ENCODE measurements at places on chromosomes 7 and 10.

DNA sequence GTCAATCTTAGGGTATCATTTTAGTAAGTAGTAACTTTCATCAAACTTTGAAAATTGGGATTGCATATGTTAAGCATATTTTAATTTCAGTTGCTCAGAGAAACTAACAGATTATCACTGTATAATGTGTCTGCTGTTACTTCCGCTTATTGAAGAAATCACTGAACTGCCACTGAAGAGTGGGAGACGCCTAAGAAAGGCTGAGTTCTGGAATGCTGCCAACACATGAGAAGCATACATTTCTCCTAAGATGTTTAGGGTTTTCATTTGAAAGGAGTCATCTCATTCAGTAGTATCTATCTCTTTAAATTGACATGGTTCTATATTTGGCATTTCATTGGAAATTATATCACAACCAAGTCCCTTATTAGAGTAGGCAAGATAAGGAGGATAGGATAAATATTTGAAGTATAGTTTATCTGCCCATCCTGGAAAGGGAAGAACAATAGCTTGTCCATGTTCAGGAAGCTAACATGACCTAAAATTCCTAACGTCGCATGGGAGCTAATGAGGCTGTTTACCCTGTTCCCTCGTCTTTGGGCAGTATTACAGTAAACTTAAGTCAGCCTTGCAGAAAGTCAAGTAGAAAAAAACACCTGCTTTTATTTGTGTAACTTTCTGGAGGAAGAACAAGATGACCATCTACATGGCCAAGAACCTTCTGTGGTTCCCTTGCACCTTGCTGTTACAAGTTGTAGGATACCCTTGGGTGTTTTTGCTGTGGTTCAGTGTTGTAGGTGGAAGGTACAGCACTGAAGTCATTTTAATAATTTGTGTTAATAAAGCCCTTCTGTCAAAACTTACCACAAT lies 67.3 kb downstream of the NHLRC2 start:
- DNase-seq, result no peak

GRCh38 chr10:103529539-103529938 lies 36.0 kb downstream of the NEURL1 start:
- DNase-seq, result no peak

GRCh38 chr7:105011831-105012502 lies 2.0 kb upstream of the KMT2E start:
- DNase-seq, result peak; percentile 55

DNA sequence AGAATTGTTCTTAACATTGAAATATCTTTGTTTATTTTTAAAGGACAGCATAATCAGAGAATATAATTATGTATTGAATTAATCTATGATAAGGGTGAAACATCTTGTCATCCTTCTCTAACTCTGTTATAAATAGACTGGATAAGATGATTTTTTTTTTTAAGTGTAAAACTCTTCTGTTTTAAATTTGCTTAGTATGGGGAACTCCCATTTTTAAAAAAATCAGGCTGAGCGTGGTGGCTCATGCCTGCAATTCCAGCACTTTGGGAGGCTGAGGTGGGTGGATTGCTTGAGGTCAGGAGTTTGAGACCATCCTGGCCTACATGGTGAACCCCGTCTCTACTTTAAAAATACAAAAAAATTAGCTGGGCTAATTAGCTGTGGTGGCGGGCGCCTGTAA lies 9.4 kb upstream of the HERC4 start:
- DNase-seq, result no peak

DNA sequence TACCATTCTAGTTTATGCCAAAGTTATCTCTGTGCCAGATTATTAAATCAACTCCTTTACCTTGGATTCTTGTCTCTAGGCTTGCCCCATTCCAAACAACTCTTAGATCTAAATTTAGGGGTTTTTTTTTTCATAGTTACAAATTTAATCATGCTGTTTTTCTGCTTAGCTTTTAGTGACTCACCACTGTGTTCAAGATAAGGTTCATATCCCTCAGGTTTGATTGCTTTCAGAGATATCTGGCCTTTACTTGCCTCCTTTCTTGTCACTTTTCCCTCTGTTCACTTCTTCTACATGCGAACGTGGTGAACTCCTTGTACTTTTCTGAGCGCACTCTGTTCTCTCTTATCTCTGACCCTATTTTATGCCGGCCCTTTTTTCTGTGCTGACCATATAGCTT lies 78.2 kb downstream of the VPS50 start:
- DNase-seq, result no peak

GRCh38 chr10:101065481-101066145 lies 3.8 kb downstream of the KAZALD1 start:
- DNase-seq, result no peak

- no peak for DNase-seq
Observed at GRCh38 chr10:25082276-25083204, 66.1 kb downstream of the THNSL1 start.

- no peak for DNase-seq
Observed at GRCh38 chr7:21948887-21949540, 3.3 kb upstream of the CDCA7L start.

DNA sequence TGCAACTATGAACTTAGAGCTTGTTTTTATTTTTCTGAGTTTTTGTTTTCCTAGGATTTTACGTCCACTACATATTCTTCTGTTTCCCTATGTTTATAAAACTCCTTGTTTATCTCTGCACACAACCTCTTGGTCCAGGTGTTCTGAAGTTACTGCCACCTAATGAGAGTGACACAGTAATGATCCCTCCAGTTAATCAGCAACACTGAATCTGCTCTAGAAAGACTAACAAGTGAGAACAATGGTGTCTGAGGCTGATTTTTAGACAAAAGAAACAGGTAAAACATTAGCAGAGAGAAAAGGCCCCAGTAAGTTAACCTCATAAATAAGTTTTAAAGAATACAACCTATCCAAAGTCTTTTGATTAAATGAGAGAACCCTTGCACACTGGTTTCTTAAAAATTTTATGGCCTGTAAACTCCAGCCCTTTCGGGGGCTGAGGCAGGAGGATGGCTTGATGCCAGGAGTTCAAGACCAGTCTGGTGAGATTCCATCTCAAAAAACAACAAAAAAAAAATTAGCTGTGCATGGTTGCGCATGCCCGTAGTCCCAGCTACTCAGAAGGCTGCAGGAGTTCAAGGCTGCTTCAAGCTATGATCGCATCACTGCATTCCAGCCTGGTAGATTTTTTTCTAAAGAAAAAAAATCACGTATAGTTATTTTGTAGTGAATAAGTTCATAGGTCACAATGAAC lies 397.6 kb downstream of the MAGI2 start:
- DNase-seq, result no peak

DNA sequence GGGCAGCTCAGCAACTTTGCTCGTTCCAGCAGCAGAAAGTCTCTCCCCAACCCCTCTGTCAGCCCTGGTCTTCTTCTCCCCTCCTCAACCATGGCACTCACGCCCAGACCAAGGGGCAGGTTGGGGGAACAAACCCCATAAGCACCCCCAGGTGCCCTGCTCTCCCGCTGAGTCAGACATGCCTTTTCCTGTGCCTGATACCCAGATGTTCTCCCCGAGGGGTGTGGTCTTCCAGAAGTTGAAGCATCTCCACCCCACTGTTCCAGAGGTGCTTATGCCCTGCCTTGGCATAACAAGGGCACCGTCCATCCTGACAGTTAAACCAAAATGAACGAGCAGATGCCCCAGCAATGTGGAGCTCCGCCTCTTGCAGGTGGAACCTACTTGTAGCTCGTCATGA lies 67.1 kb downstream of the C10orf143 start:
- no peak for DNase-seq

GRCh38 chr7:55255496-55256445 lies 109.4 kb upstream of the LANCL2 start:
- DNase-seq, result peak; percentile 88

DNA sequence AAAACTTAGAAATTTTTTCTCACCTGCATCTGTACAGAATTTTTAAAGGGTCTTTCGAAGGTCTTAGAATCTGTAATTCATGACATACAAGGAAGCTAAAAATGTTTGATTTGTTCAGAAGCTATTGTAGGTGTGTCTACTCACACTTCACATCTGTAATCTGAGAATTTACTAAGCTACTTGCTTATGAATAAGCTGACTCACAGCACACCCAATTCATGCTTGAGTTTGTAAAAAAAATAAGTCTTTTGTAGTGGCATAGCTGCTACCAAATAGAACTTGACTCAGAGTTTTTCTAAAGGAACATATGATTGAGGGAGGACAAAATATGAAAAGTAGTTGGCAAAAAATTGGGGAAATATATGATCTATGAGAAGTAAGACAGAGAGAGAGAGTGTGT lies 12.7 kb upstream of the AGR2 start:
- no peak for DNase-seq

GRCh38 chr10:66832781-66833422 lies 92.9 kb upstream of the LRRTM3 start:
- DNase-seq, result no peak
